ENCODE measurements at places on chromosomes 7 and 10.

- DNase-seq, result no peak
Observed at GRCh38 chr7:17448479-17449423, 150.3 kb downstream of the AHR start.

DNA sequence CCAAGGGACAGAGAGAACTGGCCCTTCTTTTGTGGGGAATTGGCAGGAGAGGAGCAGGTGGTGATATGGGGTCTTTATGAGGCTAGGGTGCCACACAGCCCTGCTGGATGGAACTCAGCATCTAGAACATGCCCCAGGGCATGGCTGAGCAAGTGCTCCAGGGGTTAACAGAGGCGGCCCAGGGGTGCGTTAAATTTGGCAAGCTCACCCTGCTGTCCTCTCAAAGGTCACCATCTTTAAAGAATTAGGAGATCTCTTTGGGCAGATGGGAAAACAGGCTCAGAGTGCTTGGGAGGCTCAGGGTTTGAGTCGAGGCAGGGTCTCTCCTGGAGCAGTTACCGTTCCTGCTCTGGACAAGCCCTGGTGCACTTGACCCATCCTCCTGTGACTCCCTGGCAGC is 21.4 kb upstream of the UNC5B start:
- no peak for DNase-seq

DNA sequence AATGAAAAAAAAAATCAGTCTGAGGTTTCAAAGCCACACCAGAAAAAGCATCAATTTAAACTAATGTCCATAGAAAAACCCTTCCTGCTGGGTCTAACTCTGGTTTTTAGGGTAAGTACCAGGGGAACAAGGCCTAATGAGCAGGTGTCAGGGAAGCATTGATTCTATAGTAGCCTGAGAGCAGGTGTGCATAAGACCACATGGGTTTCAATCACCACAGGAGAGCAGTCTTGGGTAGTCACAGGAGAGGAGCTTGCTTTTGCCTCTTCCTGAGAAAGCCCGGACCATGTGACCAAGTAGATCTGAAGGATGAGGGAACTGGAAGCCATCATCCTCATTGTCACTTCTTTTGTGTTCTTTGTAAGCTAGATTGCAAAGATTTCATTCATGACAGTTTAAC is 66.3 kb upstream of the AGK start:
- DNase-seq, result no peak

GRCh38 chr10:50382576-50383023 is 131.3 kb upstream of the ASAH2 start:
- no peak for DNase-seq

DNA sequence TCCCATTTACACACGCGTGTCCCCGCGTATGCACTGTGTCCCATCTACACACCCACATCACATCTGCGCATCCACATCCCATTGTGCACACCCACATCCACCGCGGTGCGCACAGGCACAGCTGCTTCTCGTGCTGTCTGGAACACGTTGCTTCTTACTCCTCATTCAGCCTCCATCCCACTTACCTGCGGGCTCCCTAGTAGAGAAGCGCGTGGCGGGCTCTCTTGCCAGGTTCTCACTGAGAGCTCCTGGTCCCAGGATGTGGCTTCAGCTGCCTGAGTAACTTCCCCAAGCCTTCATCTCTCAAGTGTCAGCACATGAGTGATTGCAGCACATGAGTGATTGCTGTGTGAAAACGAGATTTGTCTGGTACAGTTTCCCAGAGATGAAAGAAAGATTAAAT is 117.8 kb downstream of the TRRAP start:
- DNase-seq, result no peak

- DNase-seq, result no peak
Observed at GRCh38 chr7:155709453-155709852, 65.0 kb downstream of the RBM33 start.

GRCh38 chr7:41333511-41333910 is 369.4 kb downstream of the INHBA start:
- no peak for DNase-seq

All from esophagus squamous epithelium (tissue), 5 donors.